ENCODE measurements at places on chromosomes 4 and X.
A peak's percentile ranks its signal among the peaks of the same experiment; 100 is the strongest.

DNA sequence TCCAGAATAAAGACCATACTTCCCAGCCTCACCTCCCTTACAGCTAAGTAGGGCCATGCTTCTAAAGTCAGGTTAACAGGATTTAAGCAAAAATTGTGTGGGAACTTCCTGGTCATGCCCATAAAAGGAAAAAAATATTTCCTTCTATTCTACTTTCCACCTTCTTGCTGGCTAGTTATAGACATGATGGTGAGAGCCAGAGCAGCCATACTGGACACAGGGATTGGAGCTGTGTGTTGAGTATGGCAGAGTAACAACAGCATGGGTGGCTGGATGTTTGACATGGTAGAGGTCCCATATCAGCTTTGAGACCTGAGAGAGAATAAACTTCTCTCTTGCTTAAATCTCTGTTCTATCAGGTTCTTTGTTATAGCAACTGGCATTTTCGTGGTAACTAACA, 15.1 kb upstream of the CBR4 start:
- no peak for DNase-seq

GRCh38 chr4:78057600-78058550, 752 bp downstream of the FRAS1 start:
- peak; percentile 40 for DNase-seq

DNA sequence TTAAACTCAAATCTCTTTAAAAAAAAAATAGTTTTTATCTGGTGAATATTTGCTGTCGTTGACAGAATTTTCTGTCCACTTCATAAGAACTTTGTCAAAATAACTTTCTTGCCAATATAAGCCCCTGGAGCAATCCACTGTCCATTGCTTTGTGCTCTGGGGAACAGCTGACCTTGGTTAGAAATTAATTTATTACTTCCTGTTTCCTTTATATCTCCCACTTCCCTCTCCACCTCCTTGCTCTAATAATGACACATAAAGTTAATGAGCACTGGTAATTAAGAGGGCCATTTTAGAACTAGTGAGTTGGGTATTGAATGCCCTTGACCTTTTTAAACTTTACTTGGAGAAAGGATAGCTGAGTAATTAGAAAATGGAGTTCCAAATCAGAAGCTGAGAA, 151.3 kb upstream of the LEF1 start:
- DNase-seq = no peak

DNA sequence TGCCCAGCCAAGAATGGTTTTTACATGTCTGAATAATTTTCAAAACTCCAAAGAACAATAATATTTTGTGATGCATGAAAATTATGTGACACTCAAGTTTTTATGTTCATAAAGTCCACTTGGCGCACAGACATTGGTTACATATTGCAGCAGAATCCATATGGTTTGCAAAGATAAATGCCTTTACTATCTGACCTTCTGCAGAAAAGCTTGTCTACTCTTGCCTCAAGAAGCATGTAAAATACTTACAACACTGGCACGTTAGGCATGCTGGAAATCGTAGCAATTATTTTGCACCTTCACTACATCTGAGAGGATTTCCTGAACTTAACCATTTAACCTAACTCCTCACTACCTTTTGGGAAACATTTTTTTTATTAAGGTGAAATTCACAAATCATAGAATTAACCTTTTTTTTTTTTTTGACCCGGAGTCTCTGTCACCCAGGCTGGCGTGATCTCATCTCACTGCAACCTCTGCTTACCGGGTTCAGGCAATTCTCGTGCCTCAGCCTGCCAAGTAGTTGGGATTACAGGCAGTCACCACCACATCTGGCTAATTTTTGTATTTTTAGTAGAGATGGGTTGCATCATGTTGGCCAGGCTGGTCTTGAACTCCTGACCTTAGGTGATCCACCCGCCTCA, 3.5 kb upstream of the XG start:
- DNase-seq = no peak

DNA sequence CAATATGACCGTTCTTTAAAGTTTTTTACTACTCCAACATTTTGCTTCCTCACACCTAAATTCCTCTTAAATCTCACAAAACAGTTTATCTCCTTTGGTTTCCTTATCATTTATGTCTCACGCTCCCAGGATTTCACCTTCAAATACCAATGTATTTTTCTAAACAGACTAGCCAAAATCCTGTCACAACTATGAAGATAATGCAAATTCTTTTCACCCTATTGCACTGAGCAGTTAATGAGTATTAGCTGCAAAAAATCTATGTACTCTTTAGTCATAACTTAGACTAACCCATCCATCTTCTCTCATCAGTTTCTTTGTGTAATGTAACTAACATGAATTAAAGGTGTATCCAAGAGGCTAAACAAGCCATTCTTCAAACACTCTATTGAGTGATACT, 151.3 kb downstream of the COMMD8 start:
- no peak for DNase-seq

DNA sequence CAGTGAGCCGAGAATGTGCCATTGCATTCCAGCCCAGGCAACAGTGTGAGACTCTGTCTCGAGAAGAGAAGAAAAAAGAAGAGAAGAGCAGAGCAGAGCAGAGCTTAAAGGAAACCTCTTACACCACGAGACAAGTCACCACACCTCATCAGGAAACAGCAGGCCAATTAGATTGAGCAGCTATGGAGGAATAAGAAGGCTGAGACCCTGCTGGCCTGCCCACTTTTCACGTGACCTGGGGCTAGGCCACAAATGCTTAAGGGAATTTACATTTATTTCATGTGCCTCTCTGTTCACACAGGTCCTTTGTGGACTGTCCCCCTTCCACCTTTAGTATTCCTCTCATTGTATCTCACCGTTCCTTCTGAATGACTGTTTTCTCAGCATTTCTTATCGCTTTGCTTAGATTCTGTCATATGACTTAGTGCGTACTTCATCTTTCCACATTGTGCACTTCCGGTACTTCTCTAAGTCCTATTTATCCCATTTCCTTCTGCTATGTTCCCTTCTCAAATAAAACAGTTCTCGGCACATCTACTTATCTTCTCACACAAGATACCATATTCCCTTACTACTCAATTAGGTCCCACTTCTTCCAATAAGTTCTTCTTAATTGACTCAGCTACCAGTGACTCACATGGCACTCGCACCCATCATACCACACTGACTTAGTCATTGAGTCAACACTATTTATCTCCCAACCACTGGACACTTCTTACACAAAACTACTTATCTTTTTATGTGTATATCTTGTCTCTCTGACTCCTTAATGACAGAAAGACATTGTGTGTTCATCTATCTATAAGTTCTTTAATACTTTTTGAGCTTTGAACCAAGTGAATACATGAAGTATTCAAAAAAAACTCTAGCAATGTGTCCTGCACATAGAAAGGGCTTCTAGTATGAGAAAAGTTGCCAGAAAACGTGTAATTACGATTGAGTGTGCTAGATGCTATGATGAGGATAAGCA, 11.0 kb downstream of the CUL4B start:
- DNase-seq = no peak
